Epithelial cell of proximal tubule (primary cell): ENCODE measurements at places on chromosomes 1 and 21. TPM values are rescaled to one million over a fixed set of nuclear protein-coding genes. Genes with fewer than 3 reads are reported as not detected.

- DNase-seq: no peak
Measured at GRCh38 chr1:189960769-189961168, 516.9 kb downstream of the BRINP3 start.

DNA sequence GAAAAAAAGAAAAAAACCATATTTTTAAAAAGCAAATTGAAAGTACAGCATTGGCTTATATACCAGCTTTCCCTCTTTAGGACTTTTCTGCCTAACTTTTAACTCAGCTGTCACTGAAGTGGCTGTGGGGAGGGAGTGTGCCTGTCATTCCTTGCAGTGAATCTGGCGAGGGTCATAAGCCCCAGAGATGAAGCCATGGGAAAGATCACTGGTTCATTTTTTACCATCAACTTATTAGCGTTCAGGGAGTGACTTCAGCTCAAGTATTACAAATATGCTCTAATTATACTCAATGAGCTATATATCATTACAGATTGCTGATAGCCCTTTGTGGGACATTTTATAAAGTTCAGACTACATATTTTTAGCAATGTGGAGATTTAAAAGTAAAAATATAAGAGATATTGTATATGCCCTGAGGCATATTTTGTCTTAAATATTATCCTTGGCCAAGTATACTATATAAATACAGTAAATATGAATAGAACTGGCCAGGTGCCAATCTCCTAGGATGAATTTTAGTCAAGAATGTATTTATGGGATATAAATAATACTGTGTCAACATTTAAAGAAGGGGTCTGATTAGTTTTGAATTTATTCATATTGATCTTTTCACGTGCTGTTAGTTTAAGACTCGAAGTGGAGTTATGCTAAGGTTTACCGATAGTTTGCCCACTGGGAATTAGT, 4.4 kb downstream of the TGFB2 start:
- no peak for DNase-seq

GRCh38 chr1:88175120-88175630, 508.9 kb upstream of the PKN2 start:
- DNase-seq: no peak

GRCh38 chr1:24481843-24482610, 20.6 kb upstream of the RCAN3 start:
- DNase-seq: no peak

GRCh38 chr1:234488054-234489006, 9.4 kb upstream of the TARBP1 start:
- DNase-seq: no peak

GRCh38 chr1:169260478-169261151, 107.0 kb downstream of the NME7 start:
- DNase-seq: no peak

The CYP4Z1 gene
- not detected in 2 replicates for total RNA-seq

DNA sequence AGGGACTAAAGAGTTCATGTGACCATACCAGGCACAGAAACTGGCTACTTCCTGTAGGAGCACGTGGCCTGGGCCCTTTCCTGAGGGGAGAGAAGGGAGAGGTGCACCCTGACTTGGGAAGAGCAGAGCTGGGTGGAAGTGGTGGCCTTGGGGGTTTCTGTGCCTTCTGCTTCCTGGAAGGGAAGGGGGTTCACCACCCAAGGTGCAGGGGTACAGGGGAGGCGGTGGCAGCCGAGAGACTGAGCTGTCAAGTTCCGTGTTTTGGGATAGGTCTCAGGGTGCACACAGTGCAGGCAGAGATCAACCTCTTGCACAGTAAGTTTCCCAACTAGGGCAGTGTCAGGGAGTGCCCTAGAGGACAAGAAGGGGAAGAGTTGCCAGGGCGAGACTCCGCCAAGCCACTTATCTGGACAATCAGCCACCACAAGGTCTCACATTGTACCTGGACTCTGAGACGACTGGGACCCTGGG, 10.1 kb downstream of the HECTD3 start:
- no peak for DNase-seq

GRCh38 chr1:33119532-33120217, 38.7 kb downstream of the AZIN2 start:
- no peak for DNase-seq

GRCh38 chr1:223308136-223308535, 55.8 kb downstream of the SUSD4 start:
- no peak for DNase-seq
